ENCODE measurements at places on chromosomes 12 and 14.

GRCh38 chr12:45893240-45893639 is 97.1 kb downstream of the SCAF11 start:
- no peak for DNase-seq

- DNase-seq: no peak
Measured at GRCh38 chr12:68453876-68454275, 121.7 kb upstream of the MDM1 start.

GRCh38 chr14:103533999-103534575 is 5.1 kb downstream of the TRMT61A start:
- DNase-seq: no peak

- DNase-seq: no peak
Measured at GRCh38 chr12:54991161-54991990, 6.8 kb upstream of the TESPA1 start.

GRCh38 chr12:120554678-120555077 is 20.5 kb downstream of the RNF10 start:
- no peak for DNase-seq

DNA sequence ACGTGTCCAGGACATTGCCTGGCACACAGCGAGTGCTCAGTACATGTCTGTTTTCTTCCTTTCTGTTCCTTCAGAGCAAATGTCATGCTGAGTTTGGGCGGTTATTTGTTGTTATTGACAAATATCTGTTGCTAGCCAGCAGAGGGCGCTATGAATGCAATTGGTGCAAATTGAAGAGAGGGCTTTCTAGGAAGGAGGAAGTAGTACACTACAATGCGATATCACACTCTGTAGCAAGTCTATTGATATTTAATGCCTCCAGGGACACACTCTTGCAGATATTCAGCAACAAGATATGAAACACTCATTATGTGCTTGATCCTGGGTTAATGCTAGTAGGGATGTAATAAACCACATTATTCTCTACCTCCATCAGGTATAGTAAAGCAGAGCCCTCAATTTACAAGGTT is 267.3 kb upstream of the SRRM4 start:
- DNase-seq: peak; percentile 63

GRCh38 chr12:120327593-120327992 is at the start of gene PLA2G1B:
PLA2G1B (minus strand) TSS chr12:120327779; CDS start chr12:120327753, 26 bp downstream.
- no peak for DNase-seq

DNA sequence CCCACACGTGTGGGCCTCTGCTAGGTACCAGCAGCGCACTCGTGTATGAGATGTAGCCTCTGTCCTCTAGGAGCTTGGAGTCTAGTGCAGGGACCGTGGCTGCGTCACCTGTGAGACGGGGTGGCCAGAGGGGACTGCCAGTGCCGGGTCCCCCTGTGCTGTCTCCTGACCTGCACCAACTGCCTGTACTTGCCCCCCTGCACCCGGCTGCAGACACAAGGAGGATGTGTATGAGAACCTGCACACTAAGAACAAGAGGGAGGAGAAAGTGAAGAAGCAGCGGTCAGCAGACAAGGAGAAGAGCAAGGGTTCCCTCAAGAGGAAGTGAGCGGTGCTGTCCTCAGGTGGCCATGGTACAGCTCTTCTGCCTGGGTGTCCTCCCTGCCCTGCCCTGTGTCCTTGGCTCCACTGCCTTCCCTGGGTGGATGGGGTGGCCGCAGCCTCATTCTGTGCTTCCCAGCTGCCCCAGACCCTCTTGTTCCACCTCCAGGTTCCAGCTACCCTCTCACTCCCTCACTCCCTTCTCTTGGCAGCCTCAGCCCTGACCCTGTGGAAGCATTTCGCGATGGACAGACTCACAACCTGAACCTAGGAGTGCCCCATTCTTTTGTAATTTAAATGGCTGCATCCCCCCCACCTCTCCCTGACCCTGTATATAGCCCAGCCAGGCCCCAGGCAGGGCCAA is 9.6 kb downstream of the PTPN6 start:
- DNase-seq: no peak

Data from Calu3 (cell line).